ENCODE measurements at places on chromosomes 7 and 10.

GRCh38 chr10:110459600-110459999, 38.1 kb upstream of the DUSP5 start:
- DNase-seq, result no peak

DNA sequence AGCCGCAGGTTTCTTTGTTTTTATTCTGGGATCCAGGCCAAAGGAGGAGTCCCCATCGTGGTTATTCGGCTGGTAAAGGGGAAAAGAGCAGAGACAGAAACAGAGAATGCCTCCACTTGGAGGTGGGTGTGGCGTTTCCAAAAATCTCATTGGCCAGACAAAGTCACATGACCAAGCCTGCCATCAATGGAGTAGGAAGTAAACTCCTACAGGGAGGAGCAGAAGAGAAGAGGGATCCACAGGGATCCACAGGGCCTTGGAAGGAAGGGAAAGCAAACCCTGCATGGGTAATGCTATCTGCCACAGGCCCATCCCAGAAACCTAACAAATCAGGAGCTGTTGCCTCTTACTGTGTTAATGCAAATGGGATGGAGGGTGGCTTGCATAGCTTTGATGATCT, 425.7 kb upstream of the GALNT17 start:
- DNase-seq, result no peak

GRCh38 chr7:133118261-133118660, 36.4 kb upstream of the CHCHD3 start:
- no peak for DNase-seq

- no peak for DNase-seq
Observed at GRCh38 chr7:24709051-24709450, 48.2 kb downstream of the GSDME start.

GRCh38 chr7:71594736-71595135, 462.8 kb downstream of the GALNT17 start:
- no peak for DNase-seq

DNA sequence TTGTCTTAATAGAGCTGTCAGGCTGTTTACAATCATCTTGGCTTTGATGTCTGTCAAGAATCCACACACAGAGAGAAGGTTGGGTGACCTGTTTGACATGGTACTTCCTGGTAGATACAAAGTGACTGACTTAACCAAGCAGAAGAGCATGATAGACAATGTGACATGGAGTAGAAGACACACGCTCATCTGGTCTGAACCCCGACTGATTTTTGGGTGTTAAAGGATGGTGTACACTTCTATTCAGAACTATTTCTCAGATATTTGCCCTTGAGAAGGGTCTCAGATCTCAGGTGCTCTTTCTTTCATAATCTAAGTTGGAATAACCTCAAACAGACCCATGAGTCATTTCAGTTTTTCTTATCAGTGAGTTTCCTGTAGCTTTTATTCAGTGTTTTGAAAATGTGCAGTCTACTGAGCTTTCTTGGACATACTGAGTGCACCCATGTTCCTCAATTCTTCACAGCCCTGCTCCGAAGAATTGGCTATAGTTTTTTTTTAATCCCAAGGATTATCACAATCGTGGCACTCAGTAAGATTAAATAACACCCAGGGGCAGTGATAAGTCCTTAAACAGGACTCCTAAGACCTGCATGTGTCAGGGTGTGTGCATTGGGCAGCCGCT, 46.4 kb upstream of the NXPH1 start:
- no peak for DNase-seq

DNA sequence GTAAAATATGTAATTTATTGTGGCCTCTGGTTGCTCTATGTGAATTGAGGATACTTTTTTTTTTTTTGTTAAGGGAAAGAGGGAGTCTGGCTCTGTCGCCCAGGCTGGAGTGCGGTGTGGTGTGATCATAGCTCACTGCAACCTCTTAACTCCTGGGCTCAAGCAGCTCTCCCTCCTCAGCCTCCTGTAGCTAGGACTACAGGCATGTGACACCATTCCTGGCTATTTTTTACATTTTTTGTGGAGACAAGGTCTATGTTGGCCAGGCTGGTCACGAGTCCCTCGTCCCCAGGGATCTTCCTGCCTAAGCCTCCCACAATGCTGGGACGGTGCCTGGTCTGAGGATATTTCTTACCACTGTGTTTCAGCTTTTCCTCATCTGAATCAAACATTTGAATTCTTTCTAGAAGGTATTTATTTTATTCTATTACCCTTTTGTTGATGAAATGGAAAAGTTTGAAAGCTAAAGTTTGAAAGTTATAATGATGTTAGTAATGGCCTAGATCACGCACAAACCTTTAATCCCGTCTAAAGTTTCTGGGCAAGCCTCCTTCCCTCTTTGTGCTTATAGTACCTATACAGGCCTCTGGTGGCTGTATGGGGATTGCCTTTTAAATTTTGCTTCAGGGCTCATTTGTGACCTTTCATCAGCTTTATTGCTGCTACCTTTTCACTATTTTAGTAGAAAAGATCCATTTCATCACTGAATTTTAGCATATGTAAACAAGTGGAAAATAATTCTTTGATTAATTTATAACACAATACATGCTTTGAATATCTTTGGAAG, 2.0 kb downstream of the IFRD1 start:
- DNase-seq, result peak; percentile 39

DNA sequence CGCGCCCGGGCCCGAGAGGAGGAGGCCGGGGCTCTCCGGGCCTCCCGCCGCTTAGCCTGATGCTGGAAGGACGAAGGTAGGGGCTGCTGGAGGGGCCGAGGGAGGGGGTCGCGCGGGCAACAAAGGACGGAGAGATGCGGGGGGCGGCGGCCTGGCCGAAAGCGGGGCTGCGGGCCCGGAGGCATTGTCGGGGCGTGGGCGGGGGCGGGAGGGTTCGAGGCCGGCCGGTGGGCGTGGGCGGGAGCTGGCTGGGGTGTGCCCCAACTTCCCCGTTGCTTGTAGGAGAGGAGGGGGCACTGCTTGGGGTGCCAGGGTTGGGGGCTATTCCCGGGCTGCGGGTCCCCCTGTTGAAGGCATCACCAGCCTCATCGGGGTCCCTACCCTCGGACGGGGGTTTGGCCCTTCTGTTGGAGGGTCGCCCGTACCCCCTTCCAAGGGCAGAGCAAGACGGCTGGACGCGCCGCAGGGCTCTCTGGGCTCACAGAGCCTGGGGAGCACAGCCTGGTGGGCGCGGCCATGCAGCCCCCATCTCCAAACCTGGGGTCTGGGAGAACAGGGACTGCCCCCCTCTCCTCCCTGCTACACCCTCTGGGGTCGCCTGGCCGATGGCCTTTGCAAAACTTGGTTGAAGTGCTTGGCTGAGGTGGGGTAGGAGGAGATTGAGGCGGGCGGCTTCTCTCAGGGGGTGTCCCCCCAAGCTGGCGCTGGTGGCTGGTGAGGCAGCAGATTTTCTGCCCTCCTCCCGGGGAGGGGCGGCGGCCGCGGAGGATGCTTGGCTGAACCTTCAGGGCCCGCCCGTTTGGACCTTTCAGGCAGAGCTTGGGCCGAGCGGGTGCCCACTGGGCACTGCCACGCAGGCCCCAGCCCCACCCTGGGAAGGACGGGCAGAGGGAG, 699 bp downstream of the CLIP2 start:
- DNase-seq, result peak; percentile 77

DNA sequence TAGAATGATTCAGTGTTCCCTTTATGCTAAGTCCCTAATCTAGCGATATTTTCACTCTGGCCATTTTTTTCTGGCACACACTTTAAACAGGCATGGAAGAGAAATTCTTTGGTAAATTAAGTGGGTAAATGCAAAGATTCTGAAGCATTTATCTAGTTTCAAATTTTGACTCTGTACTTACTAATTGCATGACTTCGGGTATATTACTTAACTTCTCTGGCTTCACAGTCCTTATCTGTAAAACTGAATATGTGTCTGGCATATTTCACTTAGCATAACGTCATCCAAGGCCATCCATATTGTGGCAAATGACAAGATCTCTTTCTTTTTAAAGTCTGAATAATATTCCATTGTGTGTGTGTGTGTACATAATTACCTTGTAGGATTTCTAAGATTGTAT, 114.5 kb downstream of the MBL2 start:
- no peak for DNase-seq

DNA sequence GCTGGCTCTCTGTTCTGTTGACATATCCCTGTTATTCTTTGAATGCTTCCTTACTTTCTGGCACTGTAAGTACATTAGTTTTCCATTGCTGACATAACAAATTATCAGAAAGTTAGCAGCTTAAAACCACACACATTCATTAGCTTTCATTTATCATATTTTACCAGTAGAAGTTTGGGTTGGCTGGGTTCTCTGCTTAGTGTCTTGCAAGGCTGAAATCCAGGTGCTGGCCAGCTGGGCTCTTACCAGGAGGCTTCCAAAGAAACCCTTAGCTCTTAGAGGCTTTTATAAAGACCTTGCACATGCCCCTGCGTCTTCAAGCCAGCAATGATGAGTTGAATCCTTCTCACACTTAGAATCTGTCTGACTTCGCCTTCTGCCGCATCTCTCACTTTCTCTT, 160.6 kb downstream of the MLLT10 start:
- no peak for DNase-seq

- no peak for DNase-seq
Observed at GRCh38 chr10:63143987-63144386, 10.9 kb downstream of the NRBF2 start.

- no peak for DNase-seq
Observed at GRCh38 chr10:34791947-34792346, 23.1 kb downstream of the PARD3 start.

GRCh38 chr10:127906548-127907377, at the start of gene PTPRE:
PTPRE (plus strand) TSS chr10:127907103; CDS start chr10:128040882, 133,779 bp downstream.
- DNase-seq, result peak; percentile 31

DNA sequence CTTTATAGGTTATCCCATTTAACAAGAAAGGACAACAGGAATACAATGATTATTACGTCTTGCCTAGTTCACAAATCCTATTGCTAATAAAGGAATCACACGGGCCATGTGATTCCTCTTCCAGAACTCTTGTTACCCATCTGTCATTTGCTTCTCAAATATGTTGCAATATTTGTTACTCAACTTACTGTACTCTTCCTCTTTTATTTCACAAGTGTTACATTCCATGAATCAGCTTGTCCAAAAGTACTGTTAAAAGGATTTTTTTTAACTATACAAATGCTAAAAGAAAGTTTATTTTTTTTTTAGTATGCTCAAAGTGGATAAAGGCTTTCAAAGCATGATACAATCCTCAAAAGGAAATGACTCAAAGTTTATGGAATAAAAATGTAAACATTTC, 3.9 kb upstream of the CD36 start:
- DNase-seq, result peak; percentile 89

DNA sequence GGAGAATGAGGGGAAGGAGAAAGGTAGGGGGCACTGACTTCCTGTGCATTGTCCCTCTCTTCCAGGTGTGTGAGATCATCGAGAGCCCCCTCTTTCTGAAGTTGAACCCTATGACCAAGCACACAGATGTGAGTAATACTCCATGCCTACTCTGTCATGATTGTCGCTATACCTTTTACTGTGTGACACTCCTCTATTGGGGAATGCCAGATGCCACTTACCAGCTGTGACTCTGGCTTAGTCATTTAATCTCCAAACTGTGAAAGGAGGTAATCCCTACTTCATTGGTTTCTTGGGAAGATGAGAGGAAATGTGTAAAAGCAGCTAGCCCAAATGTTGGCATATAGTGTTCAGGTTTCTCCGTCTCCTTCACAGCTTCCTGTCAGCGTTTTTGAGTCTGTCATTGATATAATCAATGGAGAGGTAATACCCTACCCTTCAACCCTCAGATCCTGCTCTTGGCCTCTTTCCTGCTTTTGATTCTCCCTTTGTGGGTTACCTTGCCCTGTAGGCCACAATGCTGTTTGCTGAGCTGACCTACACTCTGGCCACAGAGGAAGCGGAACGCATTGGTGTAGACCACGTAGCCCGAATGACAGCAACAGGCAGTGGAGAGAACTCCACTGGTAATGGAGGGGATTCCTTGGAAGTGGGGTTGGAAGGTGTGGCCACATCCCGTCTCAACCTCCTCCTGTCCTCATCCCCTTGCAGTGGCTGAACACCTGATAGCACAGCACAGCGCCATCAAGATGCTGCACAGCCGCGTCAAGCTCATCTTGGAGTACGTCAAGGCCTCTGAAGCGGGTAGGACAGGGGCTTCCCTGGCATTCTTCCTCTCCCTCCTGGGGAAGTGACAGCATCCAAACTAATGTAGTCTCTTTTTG, 2.0 kb downstream of the COPS6 start:
- no peak for DNase-seq

GRCh38 chr10:74683621-74684364, 142.6 kb upstream of the KAT6B start:
- DNase-seq, result peak; percentile 20

DNA sequence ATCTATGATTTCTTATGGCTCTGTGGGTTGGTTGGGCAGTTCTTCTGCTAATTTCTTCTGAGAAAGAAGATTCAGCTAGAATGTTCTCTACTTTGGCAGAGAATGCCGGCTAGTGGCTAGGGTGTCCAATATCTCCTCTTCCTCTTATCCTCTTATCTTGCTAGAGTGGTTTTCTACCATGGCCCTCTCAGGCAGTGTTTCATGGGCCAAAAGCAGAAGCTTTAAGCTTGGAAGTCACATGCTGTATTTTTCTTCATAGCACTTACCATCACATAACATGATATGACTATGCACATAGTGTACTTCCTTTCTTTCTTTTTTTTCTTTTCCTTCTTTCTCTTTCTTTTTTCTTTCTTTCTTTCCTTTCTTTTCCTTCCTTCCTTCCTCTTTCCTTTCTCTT, 140.0 kb downstream of the ITGB8 start:
- DNase-seq, result no peak

- DNase-seq, result no peak
Observed at GRCh38 chr10:73937333-73938043, 26.6 kb downstream of the PLAU start.

GRCh38 chr10:95579292-95579691, 18.1 kb upstream of the SORBS1 start:
- no peak for DNase-seq

GRCh38 chr7:66505531-66506451, 122.9 kb upstream of the KCTD7 start:
- peak; percentile 43 for DNase-seq

GRCh38 chr10:130875897-130876472, 435.5 kb downstream of the TCERG1L start:
- no peak for DNase-seq

GRCh38 chr7:13532028-13532753, 457.3 kb downstream of the ETV1 start:
- DNase-seq, result no peak

- DNase-seq, result no peak
Observed at GRCh38 chr10:24951201-24952142, 934 bp downstream of the PRTFDC1 start.
